ENCODE measurements at places on chromosomes 6 and 20.

GRCh38 chr6:8707956-8708772 lies 272.8 kb upstream of the SLC35B3 start:
- peak; percentile 43 for DNase-seq

DNA sequence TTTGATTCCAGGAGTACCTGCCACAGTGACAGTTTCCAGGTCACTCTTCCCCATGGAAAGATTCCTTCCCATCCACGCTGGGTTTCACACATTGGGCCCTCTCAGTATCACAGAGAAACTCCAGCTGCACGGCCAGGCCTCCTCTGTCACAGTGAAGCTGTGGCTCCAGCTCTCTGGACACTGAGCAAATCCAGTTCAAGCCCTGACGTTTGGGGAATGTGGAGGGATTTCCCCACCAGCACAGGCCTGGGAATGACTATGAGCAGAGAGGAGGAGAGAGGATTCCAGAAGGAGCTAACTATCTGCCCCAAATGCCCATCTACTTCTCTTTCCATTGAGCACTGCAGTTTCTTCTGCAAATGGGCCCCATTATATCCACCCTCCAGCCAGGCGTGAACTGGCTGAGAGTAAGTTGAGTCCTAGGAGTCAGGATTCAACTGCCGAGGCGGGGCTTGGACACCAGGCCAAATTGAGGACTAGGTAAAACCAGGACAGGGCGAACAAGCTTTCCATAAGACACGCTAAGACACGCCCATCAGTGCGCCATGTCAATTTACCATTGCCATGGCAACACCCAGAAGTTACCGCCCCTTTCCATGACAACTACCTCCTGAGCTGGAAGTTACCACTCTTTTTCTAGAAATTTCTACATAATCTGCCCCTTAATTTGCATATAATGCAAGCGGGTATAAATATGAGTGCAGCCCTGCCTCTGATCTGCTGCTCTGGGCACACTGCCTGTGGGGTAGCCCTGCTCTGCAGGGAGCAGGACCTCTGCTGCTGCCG lies 9.2 kb upstream of the BNIP5 start:
- no peak for DNase-seq

- DNase-seq = no peak
Observed at GRCh38 chr20:53606364-53606985, 12.8 kb upstream of the ZNF217 start.

DNA sequence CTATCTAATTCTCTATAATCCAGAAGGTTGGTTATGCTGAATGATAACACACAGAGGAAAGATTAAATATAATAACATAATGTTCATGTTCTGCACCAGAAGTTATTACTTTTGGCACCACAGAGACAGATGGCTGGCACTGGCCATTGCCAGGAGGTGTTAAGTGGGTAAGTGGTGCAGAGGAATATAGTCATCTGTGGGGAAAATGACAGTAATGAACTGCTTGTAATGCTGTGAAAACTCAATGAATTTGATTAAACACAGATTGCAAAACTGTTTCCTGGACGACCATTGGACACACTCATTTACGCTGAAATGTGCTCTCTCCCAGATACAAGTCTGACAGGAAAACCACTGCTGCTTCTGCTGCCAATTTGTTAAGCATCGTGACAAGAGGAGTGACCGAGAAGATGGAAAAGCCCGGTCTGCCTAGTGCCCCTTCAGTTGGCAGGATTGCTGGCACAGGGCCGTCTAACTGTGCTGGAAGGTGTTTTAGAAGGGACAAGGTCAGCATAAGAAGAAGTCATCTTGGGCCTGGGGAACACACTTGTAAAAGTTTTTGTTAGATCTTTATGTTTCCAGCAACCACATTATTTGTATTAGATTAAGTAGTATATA lies 567.4 kb downstream of the CBLN4 start:
- no peak for DNase-seq

DNA sequence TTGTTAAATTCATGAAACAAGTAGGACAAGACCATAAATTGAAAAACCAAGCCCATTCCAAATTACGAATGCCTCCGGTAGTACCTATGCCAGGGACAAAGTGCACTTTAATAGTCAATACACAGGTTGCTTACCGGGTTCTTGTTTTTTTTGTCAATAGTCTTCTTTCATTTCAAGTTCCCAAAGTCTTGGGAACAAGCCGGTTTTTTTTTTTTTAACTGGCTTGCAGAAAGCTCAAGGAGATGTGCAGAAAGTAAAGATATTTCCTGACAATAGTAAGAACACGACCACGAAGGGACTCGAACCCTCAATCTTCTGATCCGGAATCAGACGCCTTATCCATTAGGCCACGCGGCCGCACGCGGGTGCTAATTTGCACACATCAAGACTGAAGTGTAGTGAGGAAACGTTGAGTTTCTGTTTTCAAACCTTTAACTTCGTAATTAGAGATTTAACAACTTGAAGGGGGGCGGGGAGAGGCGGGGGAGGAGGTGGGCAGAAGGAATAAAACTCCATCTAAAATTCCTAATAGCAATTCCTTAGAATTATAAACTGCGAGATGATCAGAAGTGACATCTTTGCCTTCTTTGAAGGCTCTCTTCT lies 181.0 kb downstream of the TRIM27 start:
- DNase-seq = no peak

GRCh38 chr6:106546261-106546690 lies 83.0 kb downstream of the RTN4IP1 start:
- DNase-seq = no peak

- no peak for DNase-seq
Observed at GRCh38 chr6:140441256-140441655, 1066.8 kb upstream of the CITED2 start.

- no peak for DNase-seq
Observed at GRCh38 chr6:34146801-34147592, 1.1 kb upstream of the GRM4 start.

GRCh38 chr6:113598786-113599185 lies 258.4 kb upstream of the MARCKS start:
- no peak for DNase-seq

DNA sequence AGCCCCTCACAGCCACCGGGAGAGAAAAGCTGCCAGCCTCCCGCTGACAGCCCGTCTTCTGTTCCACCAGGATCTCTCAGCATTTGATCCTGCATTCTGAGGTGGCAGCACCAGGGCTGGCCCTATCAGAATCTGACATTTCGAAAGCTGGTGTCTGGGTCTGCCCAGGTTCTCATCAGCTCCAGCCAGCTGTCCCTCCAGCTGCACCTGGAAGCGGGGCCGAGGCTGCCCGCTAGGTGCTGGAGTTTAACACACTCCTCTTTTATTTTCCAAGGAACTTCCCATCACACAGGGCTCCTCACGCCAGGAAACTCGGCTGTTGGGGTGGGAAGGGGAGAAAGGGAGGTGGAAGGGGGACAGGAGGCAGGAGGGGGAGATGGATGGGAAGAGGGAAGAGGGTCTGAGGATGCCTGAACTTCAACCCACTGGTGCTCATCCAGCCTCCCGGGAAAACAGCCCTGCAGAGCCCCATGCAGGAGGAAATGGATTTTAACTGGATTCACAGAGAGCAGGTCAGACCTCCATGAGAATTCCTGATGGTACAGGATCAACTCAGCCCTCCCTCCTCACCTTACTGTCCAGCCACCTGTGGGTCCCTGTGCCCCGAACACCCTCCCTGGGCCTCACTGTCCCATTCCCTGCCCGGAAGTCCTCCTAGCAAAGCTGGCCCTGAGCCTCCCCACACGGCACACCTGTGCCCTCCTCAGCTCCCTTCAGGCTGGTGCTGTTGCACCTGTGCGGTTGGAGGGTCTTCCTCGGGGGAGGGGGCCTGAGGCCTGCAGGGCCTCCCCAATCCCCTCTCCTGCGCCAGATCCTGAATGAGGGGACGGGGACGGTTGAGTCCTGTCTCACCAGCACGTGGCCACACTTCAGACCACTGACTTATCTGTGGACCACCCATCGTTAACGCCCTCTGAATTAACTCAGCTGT lies 3.9 kb upstream of the LSM14B start:
- no peak for DNase-seq

DNA sequence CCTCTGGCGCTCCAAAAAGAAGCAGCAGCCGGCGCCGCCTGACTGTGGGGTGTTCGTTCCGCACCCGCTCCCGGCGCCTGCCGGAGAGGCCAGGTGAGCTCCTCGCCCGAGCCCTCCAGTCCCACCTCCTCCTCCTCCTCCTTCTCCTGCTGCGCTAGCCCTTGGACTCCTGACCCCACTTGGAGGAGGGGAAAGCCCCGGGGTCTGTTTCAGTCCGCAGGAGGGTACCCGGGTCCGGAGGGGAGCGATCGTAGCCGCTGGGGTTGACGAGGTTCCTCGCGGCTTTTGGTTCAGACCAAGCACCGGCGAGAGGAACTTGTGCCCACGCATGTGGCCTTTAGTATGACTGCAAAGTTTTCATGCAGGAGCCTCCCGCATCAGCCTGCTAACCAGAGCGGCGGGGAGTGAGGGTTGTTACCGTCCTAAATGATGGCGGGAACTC lies 493 bp downstream of the CRYBG1 start:
- DNase-seq = no peak

- peak; percentile 36 for DNase-seq
Observed at GRCh38 chr6:111361648-111362047, 121.4 kb downstream of the REV3L start.

DNA sequence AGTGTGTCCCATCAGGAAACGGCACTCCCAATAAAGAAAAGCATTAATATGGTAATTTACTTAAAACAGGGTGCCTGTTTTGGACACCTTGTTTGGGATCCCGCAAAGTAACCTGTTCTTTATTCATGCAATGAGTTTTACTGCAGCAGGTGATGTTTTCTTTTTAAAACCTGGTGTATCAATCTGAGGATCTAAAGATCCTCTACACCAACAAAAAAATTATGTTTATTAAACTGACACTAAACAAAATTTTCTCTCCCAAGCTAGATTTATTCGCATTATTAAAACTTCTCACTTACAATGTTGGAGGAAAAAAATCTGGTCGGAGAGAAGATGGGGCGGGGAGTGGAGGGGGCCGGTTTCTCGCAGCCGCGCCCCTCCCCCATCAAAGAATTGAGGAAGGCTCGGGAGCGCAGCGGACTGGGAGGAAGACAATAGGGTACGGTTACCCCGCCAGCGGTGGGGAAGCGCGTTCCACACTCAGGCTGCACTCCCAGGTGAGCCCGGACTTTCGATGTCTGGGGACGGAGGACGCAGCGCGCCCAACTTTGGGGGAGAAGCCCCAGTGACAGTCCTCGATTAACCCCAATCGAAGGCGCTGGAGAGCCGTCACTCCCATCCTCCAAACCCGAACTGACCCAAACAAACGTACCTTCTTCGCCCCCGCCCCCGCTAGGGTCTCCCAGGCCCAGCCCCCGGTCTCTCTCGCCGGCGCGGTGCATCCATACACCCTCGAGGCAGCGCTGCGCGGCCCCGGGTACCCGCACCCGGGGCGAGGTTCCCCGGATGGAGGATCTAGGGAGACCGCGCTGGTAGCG lies 1.3 kb downstream of the CD24 start:
- no peak for DNase-seq

DNA sequence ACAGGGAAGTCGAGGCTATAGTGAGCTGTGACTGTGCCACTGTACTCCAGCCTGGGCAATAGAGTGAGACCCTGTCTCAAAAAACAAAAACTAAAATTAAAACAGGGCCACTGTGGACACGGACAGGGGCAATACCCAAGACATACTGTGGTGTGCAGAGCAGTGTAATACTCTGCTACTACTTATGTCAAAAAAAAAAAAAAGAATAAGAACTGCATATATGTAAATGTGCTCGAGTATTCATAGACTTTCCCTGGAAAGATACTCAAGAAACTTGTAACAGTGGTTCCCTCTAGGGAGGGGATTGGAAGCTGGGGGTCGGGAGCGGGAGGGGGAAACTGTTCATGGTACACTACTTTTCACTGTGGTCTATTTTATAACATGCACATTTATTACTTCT lies 15.9 kb downstream of the SPDEF start:
- no peak for DNase-seq

DNA sequence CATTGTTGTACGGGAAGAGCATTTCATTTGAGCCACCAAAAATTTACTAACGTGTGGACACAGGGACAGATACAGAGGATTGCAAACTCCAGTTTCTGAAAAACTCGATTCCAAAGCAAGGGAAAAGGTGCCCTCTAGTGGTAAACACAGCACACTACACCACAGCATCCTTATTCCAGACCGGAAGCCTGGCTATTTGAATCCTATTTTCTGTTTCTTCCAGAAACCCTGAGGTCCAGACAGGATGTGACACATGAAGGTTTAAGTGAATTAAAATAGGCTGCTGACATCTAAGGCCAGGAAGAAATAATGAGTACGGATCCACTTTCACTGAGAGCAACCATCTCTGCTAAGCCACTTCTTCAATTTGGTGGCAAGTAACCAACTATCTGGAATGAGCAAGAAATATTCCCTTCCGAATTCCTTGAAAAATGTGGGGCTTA lies 31.8 kb upstream of the GMPR start:
- peak; percentile 86 for DNase-seq

DNA sequence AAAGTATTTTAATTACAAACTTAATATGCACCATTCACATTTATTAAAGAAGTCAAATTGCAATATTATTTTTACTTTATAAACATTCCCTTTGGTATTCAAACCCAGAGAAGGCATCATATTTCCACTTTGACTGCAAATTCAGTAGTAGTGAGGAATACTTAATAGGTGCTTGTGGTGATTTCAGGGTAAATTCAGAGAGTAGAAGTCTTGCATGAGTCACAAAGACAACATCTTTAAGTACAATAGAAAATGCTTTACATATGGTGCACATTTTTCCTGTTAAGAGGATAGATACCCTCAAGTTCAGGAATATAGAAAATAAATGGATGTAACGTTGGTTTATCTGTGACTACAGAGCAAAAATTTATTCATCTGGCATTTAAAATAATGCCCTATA lies 390.2 kb downstream of the TENT5A start:
- no peak for DNase-seq

DNA sequence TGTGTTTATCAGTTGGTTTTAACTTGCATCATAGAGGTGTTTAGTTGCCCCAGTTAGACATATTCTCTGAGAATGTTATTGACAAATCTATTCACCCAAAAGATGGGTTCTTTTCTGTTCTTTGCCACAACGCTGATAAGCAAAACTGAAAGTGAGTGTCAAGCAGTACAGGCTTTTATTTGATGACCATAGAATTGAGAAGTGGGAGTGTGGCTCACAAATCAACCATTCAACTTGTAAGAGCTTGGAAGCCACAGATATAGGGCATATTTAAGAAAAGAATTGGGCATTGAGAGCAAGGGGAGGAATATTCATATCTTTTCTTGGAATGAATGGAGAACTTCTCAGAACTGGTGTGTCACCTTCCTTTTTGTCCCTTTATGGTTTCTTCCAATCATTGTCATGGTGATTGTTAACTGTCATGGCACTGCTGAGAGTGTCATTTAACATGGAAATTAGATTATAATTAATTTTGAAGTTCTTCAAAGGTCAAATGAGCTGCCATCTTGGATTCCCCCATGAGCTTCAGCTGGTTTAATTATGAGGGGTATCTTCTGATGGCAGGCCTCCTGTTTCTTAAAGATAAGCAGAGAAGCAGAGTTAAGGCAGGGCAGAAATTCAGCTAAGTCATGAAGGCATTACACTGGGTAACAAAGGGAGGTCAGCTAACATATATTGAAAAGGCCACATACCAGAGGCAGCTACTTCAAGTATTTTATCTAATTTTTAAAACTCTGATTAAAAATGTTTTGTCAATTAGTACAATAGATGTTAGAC lies 254.0 kb upstream of the HTR1E start:
- DNase-seq = no peak

Data from muscle of arm (tissue), 14 donors.